ENCODE measurements at places on chromosomes 2 and 18.

- peak; percentile 54 for DNase-seq
Observed at GRCh38 chr2:150528861-150529801, 41.7 kb upstream of the RND3 start.

DNA sequence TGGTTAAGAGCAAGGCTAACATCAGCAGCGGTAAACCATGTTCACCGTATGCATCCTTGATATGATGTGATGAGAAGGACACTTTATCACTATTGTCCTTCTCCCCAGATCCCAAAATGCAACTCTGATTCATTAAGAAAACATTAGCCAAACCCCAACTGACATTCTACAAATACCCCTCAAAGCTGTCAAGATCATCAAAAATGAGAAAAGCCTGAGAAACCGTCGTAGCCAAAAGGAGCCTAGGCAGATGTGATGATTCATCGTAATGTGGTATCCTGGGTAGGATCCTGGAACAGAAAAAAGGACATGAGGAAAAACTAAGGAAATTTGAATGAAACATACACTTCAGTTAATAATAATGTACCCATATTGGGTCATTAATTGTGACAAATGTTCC is 67.3 kb upstream of the ST6GAL2 start:
- DNase-seq: no peak

DNA sequence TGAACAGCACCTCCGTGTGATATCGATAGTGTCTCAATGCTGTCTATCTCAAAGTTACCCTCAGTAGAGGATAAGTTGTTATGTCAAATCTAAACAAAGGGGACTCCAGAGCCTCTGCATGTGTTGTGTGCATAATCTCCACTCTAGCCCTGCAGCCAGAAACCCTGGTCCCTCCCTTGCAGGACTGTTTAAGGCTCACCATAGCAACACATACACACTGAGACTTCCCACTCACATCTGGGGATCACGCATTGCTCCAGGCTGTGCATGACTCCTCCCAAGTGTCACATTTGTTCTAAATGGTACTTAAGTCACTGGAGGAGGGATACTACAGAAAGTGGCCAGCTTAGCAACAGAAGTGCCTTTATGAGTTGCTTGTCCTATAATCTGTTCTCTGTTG is 258.6 kb upstream of the CRIM1 start:
- no peak for DNase-seq

GRCh38 chr2:121699421-121700333 is 37.0 kb downstream of the NIFK start:
- DNase-seq: peak; percentile 24

DNA sequence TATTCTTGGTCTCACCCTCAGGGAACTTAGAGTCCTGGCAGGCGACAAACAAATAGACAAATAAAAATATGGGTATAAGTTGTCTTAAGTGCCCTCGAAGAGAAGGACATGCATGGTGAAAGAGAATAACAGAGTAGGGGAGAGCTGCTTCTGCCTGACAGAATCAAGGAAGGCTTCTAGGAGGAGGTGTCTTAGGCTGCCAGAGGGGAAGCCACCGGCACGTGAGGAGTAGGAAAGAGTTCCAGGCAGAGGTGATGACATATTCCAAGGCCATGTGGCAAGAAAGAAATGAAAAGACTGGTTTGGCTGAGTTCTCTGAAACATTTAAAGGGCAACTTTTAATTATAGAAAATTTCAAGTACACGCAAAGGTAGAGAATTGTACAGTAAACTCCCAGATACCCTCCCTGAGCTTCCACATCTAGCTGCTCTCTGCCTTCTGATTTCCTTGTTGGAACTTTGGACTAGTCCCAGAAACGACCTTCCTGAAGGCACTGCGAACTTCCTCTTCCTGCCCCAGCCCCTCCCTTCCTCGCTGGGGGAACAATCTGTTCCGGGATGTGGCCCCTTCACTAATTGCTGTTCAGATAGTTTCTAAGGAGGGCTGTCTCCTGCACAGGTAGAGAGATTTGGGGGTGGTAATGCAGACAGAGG is 91.7 kb downstream of the DYSF start:
- no peak for DNase-seq

- DNase-seq: no peak
Observed at GRCh38 chr2:120305937-120306490, 39.9 kb upstream of the INHBB start.

DNA sequence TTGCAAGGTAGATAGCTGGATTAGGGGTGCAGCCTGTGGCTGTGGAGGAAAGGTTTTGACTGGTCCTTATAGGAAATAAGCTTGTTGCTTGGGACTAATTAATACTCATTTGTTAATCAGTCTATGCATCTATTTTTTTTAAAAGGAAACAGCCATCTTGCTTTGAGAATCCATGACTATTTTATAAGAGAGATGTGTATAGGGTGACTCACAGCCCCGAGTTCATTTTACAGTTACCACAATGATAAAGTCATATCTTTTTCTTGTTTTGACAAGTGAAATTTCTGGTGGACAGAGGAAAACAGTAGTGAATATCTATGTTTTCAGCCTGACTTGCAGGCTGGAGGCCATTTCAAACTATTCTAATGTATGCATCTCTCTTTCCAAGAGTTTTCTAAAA is 193.5 kb upstream of the CCDC68 start:
- no peak for DNase-seq

- DNase-seq: no peak
Observed at GRCh38 chr2:198096965-198097364, 292.6 kb downstream of the PLCL1 start.

- no peak for DNase-seq
Observed at GRCh38 chr2:152098496-152099366, at the start of gene CACNB4. Gene CACNB4, minus strand, starts transcription at chr2:152099044.

- DNase-seq: no peak
Observed at GRCh38 chr2:224405841-224406370, 4.0 kb upstream of the FAM124B start.

- no peak for DNase-seq
Observed at GRCh38 chr2:55165626-55166025, 66.5 kb downstream of the CLHC1 start.

- no peak for DNase-seq
Observed at GRCh38 chr2:30583204-30583749, 136.2 kb downstream of the LCLAT1 start.

DNA sequence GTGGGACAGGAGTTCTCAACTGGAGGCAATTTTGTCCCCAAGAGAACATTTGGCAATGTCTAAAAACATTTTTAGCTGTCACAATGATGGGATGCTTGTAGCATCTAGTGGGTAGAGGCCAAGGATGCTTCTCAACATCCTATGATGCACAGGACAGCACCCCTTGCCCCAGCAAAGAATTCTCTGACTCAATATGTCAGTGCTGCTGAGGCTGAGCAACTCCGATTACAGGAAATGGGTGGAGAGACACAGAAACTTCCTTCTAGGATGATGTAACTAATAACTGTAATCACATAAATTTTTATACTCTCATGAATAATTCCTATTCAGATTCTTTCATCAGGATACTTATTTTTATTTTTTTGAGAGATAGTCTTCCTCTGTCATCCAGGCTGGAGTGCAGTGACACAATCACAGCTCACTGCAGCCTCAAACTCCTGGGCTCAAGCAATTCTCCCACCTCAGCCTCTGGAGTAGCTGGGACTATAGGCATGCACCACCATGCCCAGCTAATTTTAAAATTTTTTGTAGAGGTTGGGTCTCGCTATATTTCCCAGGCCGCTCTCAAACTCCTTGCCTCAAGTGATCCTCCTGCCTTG is 120.3 kb upstream of the ACAA2 start:
- no peak for DNase-seq

DNA sequence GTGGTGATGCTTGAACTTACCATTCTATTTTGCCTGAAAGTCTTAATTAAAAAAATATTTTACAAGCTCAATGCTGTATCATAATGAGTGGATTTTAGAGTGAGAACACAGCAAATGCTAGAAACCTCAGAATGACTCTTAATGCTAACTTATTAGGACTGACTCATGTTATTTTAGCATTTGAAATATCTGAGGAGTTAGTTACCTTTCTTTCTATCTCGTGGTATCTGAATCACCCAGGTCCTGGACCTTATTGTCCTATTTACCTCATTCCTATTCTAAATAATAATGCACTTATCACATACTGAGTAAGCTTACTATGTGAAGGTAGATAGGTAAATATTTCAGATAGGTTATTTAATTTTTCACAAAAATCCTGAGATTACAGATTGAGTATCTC is 70.7 kb downstream of the SOS1 start:
- no peak for DNase-seq

DNA sequence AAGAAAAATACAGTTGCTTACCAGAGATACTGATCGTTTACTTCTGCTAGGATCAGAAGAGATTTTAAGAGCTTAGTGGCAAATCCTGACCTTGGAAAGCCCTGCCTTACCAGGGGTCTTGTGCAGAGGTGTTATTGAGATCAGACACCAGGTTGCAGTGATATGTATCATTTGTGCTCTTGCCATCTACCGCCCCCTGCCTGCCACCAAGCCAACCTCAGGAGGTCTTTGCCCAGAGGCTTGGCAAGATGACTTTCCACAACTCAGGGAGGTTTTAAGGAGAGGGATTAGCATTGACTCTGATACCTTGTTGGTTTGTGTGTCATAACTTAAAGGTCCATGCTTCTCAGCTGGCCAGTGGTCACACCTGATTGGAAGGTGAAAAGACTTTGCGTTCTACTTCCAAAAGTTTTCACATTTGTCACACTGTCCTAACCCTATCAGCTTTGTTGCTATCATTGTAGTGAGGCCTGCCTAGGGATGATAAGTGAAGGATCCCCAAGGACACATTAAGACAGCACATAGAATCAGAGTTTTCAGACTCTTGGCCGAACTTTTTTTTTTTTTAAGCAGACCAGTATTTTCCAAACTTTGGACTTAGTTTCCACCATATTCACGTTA is 46.2 kb upstream of the MGAT5 start:
- no peak for DNase-seq

- no peak for DNase-seq
Observed at GRCh38 chr2:162067596-162067995, 6.4 kb downstream of the DPP4 start.

DNA sequence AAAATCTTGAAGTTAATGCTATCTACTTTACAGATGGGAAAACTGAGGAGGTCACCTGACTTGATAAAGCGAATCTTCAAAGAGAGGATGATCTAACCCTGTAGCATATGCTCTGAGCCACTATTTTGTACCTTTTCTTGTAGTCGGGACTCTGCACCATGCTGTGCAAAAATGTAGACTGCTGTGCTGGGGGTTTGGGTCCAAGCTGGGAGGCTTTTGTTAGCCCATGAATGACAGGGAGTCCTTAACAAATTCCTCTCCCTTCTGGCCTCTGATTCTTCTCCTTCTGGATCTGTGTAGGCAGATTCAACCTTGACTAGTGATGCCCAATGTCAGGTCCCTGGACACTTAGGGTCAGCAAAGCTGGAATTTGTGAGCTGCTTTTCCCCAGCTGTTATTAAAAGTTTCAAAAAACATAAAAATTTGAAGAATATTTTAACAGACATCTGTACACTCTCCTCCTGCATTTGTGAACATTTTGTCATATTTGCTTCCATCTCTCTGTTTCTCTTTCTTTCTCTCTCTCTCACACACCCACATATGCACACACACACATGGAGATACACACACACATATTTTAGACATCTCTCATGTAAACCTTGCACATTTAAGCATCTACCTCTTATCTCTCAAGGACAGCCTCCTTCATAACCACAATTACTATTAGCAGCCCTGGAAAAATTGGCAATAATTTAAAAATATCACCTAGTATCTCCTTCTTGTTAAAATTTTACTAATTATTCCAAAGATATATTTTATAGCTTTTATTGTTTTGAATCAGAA is 335.0 kb upstream of the TRIB2 start:
- DNase-seq: no peak

DNA sequence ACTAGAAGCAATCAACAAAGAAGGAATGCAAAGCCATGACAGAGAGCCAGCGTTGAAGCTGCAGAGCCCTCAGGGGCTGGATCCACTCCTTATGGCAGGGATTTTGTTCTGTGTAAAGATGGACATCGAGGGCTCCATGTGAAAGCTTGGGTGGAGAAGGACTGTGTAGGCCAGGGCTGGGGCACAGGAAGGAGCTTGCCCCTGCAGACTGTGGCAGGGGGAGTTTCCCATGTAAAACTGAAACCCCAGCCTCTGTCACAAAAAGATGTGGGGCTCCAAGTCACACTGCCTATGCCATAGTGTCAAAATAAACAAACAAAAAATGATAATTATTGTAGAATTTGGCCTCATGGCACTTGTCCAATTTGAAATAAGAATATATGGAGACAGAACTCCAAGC is 408.7 kb upstream of the HS6ST1 start:
- DNase-seq: no peak

GRCh38 chr2:191580581-191580980 is 97.4 kb upstream of the NABP1 start:
- DNase-seq: peak; percentile 33

DNA sequence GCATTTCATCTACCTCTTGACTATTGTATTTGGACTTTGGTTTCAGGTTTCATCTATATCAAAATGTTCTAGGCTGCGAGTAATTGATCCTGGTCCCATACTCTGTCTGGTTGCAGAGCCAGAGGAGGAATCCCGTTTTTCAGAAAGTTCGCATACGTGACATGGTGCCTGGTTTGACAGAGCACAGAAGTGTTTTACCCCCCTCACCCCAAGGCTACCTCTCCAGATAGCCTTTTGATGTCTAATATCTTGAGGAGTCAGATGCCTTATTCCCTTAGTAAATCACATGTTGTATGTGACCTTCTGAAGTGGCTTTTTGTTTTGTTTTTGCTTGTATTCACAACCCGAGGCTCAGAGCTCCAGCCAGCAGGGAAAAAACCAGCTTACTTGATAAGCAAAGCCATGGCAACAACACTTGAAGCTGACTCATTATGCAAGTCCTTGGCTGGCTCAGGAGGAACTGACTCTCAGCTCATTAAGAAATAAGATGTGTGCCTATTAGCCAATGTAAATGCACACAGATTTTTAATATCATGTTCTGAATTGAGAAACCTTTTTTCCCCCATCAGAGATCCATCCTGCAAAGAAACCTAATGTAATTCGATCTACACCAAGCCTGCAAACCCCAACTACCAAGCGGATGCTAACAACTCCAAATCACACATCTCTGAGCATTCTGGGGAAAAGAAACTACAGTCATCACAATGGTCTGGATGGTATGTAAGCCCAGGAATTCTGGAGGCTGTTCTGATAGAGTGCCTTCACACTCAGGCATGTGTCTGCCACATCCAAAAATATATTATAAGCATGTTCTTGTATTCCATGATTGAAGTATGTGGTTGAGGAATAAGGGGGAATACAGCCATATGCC is 41.4 kb downstream of the OXER1 start:
- peak; percentile 51 for DNase-seq

GRCh38 chr2:44168681-44169154 is at the start of gene PPM1B:
Gene PPM1B, plus strand, starts transcription at chr2:44168875. Its CDS starts 32,325 bp downstream, at chr2:44201200.
- no peak for DNase-seq

Data from fibroblast of skin of left biceps (primary cell).